ENCODE measurements at places on chromosomes 2 and 18.

DNA sequence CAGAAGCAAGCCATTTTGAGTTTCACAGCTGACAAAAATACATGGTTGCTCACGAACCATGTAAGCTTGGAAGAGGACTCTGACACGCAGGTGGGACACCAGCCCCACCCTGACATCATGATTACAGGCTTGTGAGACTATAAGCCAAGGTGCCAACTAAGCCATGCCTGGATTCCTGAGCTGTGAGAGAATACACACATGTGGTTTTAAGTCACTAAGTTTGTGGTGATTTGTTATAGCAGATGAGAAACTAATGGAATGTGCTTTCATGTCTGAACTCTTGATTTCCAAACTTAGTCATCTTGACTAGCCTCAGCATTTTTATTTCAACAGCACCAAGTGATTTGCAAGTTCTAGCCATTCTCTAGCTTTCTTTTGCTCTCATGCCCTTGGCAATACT lies 676.1 kb upstream of the CELF4 start:
- DNase-seq: no peak

GRCh38 chr2:36246320-36246990 lies 109.1 kb upstream of the CRIM1 start:
- peak; percentile 84 for DNase-seq

DNA sequence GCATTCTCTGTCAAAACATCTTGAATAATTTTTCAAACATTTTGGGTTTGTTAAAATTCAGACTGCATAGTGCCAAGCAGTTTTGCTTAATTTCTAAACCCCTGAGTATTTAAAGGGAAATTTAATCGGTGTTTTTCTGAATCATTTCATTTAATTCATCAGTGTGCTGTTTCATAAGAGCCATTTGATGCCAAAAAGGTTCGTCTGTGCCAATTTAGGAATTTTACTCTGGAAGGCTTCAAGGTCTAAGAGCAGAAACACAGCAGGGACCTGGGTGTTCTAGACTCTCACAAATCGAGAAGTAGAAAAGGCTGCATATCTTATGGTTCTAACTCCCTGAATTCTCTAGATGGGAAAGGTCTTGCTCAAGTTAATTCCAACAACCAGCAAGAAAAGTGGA lies 311.9 kb upstream of the NT5C1B start:
- DNase-seq: no peak

GRCh38 chr2:27545348-27546141 lies 37.3 kb upstream of the ZNF512 start:
- peak; percentile 5 for DNase-seq

GRCh38 chr18:79442508-79443221 lies 46.9 kb downstream of the NFATC1 start:
- DNase-seq: no peak

DNA sequence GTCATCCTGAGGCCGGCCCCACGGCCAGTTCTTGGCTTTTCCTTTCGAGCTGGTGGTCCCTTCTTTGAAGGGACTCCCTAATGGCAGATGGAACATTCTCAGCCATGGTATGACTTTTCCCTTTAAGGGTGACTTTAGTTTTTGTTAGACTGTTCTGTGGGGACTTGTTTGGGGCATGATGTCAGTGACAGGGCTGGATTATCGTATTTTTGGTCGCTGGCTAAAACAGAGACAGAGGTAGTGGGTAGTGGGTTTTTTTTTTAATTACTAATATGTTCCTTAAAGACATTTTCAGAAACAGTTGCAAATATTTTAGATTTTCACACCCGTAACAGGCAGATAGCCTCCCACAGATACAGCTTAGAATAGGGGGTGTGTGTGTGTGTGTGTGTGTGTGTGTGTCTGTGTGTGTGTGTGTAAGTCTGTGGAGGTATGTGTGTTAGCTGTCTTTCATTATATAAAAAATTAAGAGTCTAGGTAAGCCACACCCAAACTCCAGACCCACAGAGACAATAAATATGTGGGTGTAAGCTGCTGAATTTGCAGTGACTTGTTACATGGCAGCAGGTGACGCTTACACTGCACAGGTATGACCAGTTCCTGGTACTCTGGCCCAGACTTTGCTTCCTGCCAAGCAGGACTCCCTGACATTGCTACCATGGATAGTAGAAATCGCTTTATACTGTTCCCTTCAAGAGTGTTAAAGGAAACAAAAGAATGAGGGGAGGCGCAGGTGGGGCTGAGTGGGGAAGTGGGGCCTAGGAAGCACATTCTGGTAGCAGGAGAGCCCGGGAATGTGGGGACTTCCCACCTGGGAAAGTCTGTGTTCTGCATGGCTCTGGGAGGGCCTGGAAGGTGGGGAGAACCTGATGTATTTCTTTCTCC lies 20.9 kb downstream of the NCK2 start:
- no peak for DNase-seq

GRCh38 chr2:16630463-16630862 lies 35.2 kb downstream of the CYRIA start:
- DNase-seq: no peak

DNA sequence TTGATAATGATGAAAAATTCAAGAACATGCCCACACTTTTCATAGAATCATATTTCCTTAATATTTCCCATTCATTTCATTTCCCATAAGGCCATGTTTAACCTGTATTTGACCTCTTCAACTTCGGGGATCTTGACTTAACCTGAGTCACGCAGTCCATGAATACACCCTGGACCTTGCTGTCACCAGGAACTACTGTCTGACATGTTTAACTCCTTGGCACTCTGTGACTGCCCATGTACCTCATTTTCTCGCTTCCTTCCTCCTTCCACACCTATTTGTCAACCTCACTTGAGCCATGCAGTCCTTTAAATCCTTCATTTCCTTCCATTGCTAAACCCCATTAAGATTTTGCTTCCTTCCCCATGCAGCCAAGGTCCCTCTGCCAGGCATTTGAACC lies 16.3 kb downstream of the ABCB11 start:
- no peak for DNase-seq

- DNase-seq: no peak
These were observed 1310.8 kb upstream of the CHAC2 start for GRCh38 chr2:52456561-52457377.

DNA sequence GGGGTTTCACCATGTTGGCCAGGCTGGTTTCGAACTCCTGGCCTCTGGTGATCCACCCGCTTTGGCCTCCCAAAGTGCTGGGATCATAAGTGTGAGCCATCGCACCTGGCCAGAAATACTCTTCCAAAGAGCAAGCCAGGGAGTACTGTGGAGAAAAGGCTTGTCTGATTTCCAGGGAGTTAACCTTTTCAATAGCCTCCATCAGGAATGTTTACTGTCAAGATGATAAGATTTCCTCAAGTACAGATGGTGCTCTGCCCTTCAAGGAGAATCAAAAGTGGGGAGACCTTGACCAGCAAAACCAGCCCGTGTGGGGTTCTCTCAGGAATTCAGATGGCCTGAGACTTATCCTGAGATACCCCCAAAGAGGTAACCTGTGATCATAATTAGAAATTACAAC lies 237.2 kb downstream of the PRKCE start:
- DNase-seq: no peak

DNA sequence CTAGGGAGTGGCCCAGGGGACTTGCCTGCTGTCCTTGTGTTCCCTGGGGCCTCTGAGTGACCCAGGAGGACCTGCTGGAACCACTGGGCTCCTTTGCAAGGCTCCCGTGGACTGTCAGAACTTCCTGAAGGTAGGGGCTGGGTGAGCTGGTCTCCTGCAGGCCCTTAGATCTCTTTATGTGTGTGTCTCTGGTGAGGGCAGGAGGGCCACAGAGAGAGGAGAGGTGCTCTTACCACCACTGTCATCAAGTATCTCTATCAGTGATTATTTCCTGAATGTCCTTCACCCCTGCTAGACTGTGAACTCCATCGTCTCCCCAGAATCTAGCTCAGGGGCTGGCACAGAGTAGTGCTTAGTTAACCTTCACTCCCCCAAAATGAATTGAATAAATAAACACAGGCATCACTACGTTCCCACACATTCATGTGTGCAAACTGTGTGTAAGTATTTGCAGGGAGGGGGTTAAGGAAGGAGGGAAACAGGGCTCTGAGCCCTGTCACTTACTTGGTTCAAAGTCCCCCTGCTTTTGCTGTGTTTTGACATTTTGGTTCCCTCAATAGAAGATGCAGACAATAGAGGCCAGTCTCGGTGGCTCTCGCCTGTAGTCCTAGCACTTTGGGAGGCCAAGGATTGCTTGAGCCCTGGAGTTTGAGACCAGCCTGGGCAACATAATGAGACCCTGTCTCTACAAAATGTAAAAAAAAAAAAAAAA lies 100.8 kb upstream of the HAAO start:
- no peak for DNase-seq

GRCh38 chr2:237170020-237170419 lies 84.3 kb downstream of the COPS8 start:
- DNase-seq: no peak
